ENCODE measurements at places on chromosomes 3 and 15. TPM values are rescaled to one million over a fixed set of nuclear protein-coding genes. Genes with fewer than 3 reads are reported as not detected.

Gene DLEC1
- 3.7 TPM for total RNA-seq

Gene LRTM1
- total RNA-seq: not detected

DNA sequence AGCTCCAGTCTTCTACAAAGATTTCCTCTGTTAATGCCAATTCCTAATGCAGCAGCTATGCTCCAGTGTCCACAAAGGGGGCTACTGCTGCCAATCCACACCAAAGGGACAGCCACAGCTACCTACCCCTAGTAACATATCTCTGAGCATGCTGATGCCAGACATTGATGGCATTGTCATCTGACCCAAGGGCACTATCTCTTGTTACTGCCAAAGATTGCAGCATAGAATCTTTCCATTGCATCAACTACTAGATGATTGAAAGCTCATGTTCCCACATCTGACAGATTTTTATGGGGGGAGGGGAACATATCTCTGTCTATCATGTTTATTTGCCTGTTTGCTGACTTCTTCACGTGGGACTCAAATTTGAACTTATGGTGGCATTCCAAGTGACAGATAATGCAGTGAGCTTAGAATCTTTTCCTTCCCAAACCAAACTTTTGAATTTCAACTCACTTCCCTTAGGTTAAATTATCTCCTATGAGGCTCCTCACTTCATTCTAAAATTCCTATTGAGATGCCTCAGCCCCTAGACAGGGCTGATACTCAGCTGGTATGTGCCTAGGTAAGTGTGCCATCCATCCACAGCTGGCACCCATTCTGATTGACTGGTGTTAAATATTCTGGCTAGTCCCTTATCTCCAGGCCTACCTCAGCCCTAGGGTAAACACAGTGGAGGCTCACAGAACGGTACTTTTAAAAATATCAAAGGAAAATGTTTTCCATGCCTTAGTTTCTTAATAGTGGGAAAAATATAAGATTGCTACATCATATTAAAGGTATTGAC lies 100.3 kb downstream of the STRIT1 start:
- no peak for DNase-seq

GRCh38 chr3:172542999-172543398 lies 19.8 kb upstream of the TNFSF10 start:
- DNase-seq: no peak
